Left kidney (tissue), 8 donors: ENCODE measurements at places on chromosomes 5 and 9.

- DNase-seq = no peak
These were observed 61.0 kb downstream of the GRAMD2B start for GRCh38 chr5:126484253-126484652.

DNA sequence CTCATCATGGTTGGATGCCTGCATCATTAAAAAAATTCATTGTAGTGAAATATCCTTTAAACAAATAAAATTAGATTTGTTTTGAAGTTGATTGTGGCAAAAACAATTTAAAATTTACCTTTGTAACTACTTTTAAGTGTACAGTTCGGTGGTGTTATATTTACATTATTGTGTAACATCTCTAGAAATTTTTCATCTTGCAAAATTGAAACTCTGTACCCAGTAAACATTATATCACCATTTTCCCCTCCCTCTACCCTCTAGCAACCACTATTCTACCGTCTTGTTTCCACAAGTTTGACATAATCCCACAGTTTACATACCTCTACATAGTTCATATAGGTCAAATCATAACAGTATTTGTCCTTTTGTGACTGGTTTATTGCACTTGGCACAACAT lies 2.0 kb upstream of the KIAA1958 start:
- no peak for DNase-seq

DNA sequence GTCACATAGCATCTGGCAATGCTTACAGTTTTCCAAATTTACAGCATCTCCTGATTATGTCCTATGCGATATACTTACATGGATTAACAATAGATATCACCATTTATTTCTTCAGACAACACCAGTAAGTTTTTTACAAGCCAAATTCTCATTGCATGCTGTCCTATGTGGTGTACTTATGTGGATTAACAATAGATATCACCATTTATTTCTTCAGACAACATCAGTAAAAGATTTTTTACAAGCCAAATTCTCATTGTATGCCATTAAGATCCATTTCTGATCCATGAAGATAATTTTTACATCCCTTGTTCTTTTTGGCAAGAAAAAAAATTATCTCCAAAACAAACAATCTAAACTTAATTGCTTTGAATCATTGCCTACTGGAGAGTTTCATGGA lies 340.9 kb downstream of the KCNN2 start:
- no peak for DNase-seq

DNA sequence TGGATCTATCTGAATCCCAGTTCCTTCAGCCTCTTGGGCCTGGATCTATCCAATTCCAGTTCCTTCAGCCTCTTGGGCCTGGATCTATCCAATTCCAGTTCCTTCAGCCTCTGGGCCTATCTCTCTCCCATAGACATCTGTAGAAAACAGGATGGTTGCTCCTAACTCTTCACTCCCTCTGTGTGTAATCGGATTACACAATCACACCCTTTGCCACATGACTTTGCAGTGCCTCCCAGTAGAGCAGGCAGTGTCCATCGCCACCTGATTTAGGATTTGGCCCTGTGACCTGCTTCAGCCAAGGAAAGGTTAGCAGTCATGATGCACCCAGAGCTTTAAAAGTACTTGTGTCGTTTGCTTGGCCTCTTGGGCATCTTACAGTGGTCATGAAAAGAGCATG lies 56.7 kb downstream of the LHX2 start:
- DNase-seq = no peak

DNA sequence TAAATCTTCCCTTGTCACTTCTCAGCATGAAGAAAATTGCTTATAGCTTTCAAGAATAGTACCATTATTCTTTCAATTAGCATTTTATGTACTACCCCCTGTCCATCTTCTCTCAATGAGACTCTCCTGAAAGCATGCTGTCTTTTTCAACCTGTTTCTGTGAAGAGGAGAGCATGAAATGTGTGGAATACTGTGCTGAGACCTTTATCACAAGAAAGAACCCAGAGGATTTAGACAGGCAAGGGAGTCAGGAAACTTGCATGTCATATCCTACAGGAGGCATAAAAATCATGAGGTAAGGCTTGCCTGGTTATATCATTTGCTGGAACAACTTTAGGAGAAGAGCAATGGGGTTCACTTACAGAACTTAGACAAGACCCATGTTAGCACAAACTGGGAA lies 56.7 kb upstream of the LPAR1 start:
- no peak for DNase-seq

GRCh38 chr5:41736641-41737040 lies 133.6 kb downstream of the OXCT1 start:
- no peak for DNase-seq

DNA sequence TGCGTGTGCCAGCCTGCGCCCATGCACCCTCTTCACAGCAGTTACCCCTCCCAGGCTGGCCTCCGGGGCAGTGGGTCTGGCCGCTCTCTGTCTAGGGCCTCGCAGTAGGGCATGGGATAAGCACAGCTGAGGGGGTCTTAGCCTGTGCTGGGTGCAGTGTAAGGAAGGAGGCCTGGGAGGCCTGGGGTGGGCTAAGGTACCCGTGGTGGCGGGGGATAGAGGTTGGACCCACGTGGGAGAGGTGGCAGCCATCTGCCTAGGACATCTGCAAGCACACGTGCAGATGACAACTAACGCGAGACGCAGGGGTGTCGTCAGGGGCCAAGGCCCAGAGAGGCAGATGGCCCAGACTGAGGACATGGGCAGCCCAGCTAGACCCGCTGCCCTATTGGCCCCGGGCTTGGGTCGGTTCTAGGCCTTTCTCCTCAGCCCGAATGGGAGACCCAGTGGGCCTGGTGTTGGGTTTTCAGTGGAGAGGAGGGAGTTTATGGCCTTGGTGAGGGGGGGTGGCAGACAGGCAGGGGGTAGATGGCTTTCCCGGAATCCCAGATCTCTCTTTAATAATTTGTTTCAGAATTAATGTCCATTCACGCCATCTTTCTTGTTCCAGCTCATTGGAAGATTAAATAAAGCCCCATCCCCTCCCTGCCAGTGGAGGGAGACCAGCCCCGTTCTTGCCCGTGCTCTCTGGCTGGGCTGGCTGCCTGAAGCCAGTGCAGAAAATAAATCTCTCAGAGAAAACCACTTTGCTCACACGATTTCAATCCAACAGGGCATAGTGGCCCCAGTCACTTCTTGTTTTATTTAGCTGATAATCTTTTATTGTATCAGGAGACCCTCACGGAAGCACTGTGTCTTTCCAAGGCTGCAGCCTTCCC lies 154.2 kb downstream of the GAPVD1 start:
- no peak for DNase-seq

GRCh38 chr5:155017610-155018009 lies 4.1 kb downstream of the KIF4B start:
- no peak for DNase-seq

GRCh38 chr9:134408939-134409737 lies 82.9 kb downstream of the RXRA start:
- no peak for DNase-seq

- DNase-seq = no peak
These were observed 44.3 kb upstream of the SH3PXD2B start for GRCh38 chr5:172498431-172499129.

DNA sequence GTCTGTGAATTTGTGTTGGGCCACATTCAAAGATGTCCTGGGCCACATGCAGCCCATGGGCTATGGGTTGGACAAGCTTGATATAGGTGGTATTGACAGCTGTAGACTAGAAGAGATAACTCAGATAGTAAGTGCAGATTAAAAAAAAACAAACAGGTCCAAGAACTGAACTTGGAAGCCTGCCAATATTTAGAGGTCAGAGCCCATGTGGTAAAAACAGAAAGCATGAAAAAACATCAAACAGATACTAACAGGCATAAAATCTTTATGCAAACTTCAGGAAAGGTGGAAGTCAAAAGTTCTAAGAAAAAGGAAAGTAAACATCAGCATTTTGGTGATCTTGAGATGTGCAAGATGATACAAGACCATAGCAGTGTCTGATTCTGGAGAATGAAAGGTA lies 155.1 kb upstream of the NR4A3 start:
- no peak for DNase-seq

DNA sequence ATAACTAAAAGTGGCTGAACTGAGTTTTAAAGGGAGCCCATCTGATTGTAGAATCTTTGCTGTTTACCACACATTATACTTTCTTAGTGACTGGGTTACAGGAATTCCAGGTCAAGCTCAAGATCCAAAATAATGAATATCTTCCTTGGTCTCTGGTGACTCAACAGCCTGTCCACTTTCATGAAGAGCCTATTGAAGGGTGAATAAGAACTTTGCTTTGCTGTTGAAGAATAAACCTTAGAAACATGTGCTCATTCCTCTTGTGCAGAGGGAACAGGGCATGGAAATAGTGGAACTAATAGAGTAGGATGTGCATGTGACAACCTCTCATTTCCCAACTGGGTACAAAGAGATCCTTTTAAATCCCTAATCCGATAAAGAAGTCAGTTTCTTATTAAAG lies 21.4 kb downstream of the ALDH1A1 start:
- no peak for DNase-seq

- no peak for DNase-seq
These were observed 168.3 kb upstream of the OTULINL start for GRCh38 chr5:14413331-14413750.

- no peak for DNase-seq
These were observed 52.6 kb upstream of the FANCC start for GRCh38 chr9:95370064-95370463.

DNA sequence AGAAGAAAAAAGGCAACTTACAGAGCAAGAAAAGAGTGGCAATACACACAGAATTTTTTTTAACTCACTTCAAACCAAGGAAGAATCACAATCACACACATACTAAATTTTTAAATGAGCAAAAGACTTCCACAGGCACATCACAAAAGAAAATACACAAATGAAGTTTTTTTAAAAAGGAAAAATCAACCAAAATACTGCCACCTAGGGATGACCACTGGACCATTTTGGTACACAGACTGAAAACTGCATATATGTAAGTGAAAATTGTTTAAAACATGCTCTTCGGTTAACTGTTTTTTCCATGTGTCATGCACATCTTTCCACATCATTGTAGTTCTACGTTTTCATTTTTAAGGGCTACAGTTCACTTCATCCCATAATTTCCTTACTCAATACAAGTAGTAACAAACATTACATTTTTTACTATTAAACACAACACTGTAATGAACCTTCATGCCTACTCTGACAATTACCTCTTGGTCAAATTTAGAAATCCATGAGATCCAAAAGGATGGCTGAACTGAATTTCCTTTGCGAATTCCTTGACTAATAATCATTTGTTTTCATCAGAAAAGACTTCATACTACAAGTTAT lies 79.0 kb downstream of the FBXW11 start:
- no peak for DNase-seq

DNA sequence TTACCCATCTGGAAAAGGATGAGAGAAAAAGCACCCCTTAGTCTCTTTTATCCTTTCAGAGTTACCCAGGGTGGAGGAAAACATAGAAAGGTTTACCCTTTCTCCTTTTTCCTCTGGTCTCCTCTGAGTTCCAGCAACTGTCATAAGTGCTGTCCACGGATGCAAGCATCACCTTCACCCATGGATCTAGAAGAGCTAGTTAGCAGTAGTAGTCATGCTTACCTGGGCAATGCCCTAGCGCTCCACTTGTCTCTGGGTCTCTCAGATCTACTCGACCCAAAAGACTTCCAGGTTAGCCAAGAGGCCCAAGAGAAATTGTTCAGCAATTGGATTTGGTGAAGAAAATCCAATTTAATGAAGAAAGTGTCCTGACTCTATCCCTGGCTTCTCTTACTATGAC lies 656.2 kb upstream of the PTPRD start:
- DNase-seq = no peak

- DNase-seq = no peak
These were observed 57.0 kb upstream of the MEGF10 start for GRCh38 chr5:127233590-127233989.

DNA sequence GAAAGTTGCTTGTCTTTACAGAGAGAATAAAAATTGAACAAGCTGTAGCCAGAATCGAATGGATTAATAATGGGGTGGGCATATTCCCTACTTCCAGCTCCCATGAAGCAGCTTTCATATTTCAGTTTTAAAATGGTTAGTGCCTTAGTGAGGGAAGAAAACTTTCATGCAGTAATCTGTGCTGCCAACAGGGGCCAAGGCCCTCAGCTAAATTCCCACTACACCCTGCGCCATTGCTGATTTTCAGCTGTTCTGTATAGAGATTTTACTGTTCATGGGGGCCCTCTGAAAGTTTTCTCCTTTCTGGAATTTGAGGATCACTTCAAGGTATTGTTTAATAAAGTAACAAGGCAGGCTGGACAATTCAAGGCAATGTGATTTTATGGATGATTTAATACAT lies 58.2 kb downstream of the CAST start:
- no peak for DNase-seq

- no peak for DNase-seq
These were observed 79.6 kb downstream of the SMIM15 start for GRCh38 chr5:61082516-61083280.

- DNase-seq = no peak
These were observed 318.9 kb downstream of the ICE1 start for GRCh38 chr5:5741418-5741817.

DNA sequence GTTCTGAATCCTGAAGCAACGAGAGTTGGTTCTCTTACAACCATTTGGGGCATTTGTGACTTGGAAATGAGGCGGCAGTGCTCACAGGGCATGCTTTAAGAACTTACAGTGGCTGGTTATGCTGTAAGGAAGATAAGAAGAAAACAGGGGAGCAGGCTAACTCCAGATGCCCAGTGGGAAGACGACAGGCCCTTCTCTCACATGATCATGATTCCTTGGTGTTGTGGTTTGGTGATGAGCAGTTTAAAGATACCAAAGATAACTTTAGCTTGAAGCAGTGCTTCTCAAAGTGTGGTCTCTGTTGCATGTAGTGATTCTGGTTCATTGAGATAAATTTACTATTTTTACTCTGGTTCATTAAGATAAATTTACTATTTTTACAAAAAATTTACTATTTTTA lies 2.6 kb upstream of the HABP4 start:
- no peak for DNase-seq
